ENCODE measurements at places on chromosomes 11 and 22.

GRCh38 chr11:29446132-29446531 is 570.7 kb downstream of the KCNA4 start:
- DNase-seq = no peak

DNA sequence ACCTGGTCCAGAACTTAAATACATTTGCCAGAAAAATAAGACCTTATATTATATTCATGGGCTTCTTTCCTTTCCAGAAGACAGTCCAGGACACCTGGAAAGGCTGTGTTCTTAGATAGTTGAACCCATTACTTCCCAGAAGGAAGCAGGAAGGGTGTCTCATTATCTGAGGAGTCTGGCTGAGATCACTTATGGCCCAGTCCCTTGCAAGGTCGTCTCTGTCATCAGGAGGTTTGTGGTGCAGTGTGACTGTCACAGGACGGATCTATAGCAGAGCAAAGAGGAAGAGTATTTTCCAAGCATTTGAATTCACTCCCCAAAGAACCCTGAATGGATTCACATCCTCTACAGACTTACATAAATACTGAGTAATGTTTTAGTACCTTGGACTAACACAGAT is 270.7 kb upstream of the MTNR1B start:
- DNase-seq = no peak

- DNase-seq = no peak
These were observed 60.0 kb downstream of the LIF start for GRCh38 chr22:30186510-30186909.

GRCh38 chr22:48708558-48709245 is 1119.0 kb downstream of the BRD1 start:
- no peak for DNase-seq

DNA sequence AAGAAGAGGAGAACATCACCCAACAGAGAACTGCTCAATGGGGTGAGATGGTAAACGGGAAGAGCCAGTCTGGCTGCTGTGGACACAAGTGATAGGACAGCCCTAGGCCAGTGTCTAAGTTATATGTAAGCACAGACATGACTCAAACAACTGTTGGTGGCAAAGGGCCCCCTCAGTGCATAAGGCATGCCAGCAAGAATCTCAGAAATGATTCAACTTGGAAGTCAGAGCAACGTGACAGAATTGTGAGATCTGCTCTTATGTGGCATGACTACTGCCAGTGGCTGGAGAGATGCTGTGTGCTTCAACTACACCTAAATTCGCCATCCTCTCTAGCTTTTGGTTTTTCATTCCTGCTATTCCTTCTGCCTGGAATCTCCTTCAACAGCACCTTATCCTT is 7.4 kb downstream of the SLN start:
- DNase-seq = no peak

DNA sequence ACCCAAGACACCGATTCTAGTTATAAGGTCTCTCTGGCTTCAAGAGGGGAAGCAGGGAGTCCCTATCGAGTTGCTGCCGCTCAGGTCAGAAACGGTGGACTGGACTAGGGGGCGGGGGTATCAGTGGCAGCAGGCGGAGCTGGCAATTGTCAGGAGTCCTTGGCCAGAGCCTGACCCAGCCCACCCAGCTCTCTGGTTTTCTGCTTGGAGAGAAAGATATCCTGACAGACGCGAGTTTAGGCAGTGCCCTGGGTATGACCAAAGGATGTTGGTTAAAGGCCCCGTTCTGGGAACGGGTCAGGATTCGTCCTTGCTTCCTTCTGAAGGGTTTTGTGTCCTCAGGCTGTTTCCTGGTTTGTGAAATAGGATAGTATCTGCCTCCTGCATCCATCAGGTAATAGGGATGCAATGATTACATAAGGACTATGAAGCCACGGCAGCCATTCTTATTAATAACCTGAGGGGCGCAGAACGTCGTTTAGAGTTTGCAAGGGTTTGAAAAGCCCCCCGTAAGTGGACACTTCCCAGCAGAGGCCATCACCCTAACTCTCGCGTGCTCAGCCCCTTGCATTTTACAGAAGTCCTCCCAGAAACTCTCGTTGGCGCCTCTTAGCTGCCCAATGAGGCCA is 700 bp upstream of the DEPDC5 start:
- DNase-seq = peak; percentile 47

- peak; percentile 10 for DNase-seq
These were observed 64.2 kb downstream of the MICAL2 start for GRCh38 chr11:12174477-12175143.

- DNase-seq = no peak
These were observed 109.2 kb downstream of the ZBTB16 start for GRCh38 chr11:114168691-114169090.

- no peak for DNase-seq
These were observed 31.1 kb downstream of the GRAMD4 start for GRCh38 chr22:46651316-46651715.

DNA sequence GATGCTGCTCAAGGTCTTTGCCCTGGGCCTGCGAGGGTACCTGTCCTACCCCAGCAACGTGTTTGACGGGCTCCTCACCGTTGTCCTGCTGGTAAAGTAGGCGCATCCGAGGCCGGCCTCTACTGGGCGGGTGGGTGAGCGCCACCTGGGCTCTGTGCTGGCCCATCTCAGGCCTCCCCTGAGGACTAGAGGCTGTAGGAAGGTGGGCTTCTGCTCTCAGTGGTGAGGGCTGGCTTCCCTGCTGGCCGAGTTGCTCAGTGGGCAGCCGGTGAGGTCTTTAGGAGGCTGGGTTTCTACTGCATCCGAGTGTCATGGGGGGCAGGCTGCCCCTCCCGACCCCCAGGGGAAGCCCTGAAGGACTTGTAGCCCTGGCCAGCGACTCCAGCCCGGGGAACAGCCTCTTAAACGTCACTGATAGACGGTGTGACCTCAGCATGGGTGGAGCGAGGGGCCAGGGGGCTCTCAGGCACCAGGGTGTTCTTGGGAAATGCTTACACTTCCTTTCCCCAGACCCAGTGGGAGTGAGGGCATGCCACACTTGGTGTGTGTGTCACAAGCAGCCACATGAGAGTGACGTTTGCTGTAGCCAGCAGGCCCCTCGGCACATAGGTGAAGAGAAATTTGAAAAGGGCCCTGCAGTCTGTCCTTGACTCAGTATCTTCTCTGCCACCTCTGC is 30.3 kb downstream of the TPCN2 start:
- DNase-seq = no peak

DNA sequence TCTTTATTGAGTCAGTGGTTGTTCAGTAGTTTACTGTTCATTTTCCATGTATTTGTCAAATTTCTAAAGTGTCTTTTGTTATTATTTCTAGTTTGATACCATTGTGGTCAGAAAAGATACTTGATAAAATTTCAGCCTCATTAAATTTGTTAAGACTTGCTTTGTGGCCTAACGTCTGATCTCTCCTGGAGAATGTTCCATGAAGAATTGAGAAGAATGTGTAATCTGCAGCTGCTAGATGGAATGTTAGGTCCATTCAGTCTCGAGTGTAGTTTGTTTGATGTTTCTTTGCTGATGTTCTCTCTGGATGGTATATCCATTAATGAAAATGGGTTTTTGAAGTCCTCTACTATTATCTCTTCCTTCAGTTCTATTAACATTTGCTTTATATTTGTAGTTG is 394.7 kb upstream of the ANO5 start:
- DNase-seq = no peak

- peak; percentile 66 for DNase-seq
These were observed 119.0 kb downstream of the SLC17A6 start for GRCh38 chr11:22456993-22457762.

GRCh38 chr11:94325681-94326080 is 21.3 kb downstream of the IZUMO1R start:
- DNase-seq = no peak

- DNase-seq = no peak
These were observed 6.7 kb downstream of the SYNGR1 start for GRCh38 chr22:39356464-39356863.

- no peak for DNase-seq
These were observed 16.0 kb downstream of the POLD3 start for GRCh38 chr11:74608431-74608830.

DNA sequence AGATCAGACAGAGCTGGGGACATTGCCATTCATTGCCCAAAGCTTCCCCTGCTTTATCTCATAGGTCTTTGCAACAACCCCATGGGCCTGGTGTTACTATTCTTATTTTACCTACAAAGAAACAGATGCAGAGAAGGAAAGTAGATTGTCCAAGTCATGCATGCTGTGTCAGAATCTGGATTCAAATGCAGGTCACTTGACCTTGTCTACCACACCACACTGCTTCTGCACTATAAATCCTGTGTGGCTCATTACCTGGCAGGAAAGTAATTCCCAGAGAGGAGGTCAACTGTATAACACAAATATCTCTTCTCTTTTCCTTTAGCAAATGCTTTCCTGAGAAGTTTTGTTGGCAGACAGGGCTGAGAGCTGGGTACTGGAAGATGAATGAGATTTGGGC is 18.5 kb downstream of the PLEKHB1 start:
- DNase-seq = no peak

DNA sequence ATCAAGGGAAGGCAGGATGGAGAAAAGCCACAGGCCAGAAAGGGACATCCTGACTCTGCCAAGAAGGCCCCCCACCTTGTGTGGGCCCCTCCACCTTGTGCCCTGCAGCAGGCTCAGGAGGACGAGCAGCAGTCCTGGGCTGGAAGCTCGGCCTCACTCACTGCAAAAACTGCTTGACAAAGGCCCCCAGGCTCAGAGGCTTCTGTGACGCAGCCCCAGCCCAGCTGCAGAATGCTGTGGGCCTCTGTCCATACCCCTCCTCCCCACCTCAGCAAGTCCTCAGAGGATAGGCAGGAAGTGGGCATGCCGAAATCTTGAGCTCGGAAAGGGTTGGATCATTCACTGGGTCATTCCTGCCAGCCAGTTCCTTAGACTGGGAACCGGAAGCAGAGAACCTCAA is 61.9 kb downstream of the NRXN2 start:
- no peak for DNase-seq

- no peak for DNase-seq
These were observed 32.5 kb downstream of the WT1 start for GRCh38 chr11:32402836-32403235.

GRCh38 chr11:80443177-80443576 is 1002.3 kb upstream of the TENM4 start:
- DNase-seq = no peak

- no peak for DNase-seq
These were observed 285.8 kb downstream of the SOX6 start for GRCh38 chr11:16070573-16070972.

GRCh38 chr22:34866495-34867131 is 199.3 kb upstream of the ISX start:
- no peak for DNase-seq

DNA sequence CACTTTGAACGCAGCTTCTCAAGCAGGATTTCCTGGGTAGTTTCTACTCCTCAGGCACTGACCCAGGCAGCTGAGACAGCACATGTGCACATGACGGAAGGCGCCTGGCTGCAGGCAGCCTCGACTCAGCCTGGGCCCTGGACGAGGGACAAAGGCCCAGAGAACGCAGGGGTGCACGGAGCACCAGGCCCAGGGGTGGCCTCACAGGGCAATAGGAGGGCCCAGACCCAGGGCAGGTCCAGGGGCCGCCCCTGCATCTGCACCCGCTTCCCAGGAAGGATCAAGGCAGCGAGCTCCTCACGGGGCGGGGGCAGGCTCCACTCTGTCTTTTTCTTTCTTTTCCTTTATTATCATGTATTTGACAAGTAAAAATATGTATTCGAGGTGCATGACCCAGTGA is 208.4 kb downstream of the BRD1 start:
- no peak for DNase-seq

DNA sequence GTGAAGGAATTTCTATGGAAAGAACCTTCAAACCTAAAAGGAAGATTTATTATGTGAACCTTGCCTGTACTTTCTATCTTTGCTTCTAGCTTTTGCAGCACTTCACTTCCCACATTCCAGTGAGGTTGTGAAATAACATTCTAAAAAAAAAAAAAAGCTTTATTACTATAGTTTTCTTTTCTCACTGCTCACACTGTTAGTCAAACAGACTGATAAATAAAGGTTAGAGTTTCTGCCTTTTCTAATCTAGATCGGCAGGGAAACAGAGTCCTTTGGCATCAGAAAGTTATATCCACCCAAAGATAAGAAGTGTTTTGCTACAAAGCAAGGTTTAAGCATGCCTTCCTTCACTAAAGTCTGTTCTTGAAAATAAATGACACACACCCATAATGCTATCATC is 2.8 kb downstream of the AAMDC start:
- no peak for DNase-seq

- no peak for DNase-seq
These were observed 47.4 kb upstream of the BIRC3 start for GRCh38 chr11:102269927-102270326.

- DNase-seq = no peak
These were observed 21.9 kb downstream of the SBF2 start for GRCh38 chr11:10272132-10272531.

DNA sequence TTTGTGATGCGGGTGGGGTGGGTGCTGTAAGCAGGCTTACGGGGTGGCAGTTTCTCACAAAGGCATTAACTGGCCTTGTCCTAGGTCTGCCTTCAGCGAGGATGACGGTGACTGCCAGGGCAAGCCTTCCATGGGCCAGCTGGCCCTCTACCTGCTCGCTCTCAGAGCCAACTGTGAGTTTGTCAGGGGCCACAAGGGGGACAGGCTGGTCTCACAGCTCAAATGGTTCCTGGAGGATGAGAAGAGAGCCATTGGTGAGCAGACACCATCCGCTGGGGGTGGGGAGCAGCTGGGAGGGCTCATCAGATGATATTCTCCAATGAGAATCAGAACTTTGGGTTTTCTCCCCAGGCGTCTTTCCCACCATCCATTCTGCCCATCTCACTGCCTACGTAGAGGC is 5.8 kb downstream of the TCN2 start:
- no peak for DNase-seq

GRCh38 chr11:13286279-13286821 is 8.8 kb downstream of the BMAL1 start:
- DNase-seq = no peak

- no peak for DNase-seq
These were observed 1073.7 kb downstream of the BRD1 start for GRCh38 chr22:48753752-48754517.

DNA sequence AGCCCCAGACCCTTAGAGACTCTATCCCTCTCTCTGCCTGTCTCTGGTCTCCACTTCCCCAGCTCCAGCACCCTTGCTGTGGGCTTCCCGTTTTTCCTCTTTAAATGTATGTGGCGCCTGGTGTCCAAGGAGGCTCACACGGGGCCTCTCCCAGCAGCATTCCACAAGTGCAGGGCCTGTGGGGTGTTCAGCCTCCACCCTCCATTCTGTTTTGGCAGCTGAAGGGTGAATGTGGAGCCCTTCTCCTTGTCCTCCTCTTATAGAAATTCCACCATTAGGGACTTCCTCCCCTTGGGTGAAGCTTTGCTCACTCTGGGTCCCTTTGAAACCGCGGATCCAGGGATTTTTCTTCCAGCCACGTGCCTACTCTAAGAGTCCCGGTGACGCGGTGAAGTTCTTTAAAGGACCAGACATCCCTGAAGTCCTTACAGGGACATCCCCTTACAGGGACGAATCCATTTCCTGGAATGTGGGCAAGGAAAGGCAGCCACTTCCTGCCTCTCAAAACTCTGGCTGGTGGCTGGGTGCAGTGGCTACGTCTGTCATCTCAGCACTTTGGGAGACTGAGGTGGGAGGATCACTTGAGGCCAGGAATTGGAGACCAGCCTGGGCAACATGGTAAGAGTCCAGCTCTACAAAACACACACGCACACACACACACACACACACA is 1.6 kb upstream of the TSPAN18 start:
- DNase-seq = no peak
